Neural progenitor cell (in vitro differentiated cells): ENCODE measurements at places on chromosomes 2 and 18. TPM values are rescaled to one million over a fixed set of nuclear protein-coding genes. Genes with fewer than 3 reads are reported as not detected.
A peak's percentile ranks its signal among the peaks of the same experiment; 100 is the strongest.

GRCh38 chr2:3876685-3877084 lies 173.3 kb downstream of the DCDC2C start:
- no peaks in the 10 kb centered on the region for H3K4me1 ChIP-seq
- H3K36me3 ChIP-seq = no peaks in the 10 kb centered on the region
- H3K27ac ChIP-seq = no peak overlapping the region
- H3K27me3 ChIP-seq = no peaks in the 10 kb centered on the region
- no peak overlapping the region for H3K4me3 ChIP-seq

The COL6A3 gene
- 0.41 and 0.50 TPM in 2 replicates for total RNA-seq

The CWC22 gene
- total RNA-seq = 43.6 and 60.2 TPM in 2 replicates

GRCh38 chr2:12619975-12620374 lies 96.8 kb upstream of the TRIB2 start:
- H3K4me1 ChIP-seq = peaks cover 7% of the 10 kb centered on the region
- H3K36me3 ChIP-seq = no peaks in the 10 kb centered on the region
- DNase-seq = no peak

The IL1RL1 gene
- total RNA-seq = not detected in 2 replicates

- H3K27ac ChIP-seq = no peak overlapping the region
- DNase-seq = peak; percentile 22
- H3K4me1 ChIP-seq = peaks cover 8% of the 10 kb centered on the region
- peaks cover 86% of the 10 kb centered on the region for H3K27me3 ChIP-seq
- no peak overlapping the region for H3K4me3 ChIP-seq
- H3K36me3 ChIP-seq = no peaks in the 10 kb centered on the region
These were observed 7.3 kb downstream of the ALPP start for GRCh38 chr2:232385660-232386489.

- no peaks in the 10 kb centered on the region for H3K27me3 ChIP-seq
- no peak for DNase-seq
- H3K4me3 ChIP-seq = no peak overlapping the region
- no peaks in the 10 kb centered on the region for H3K36me3 ChIP-seq
These were observed 309.8 kb upstream of the SETBP1 start for GRCh38 chr18:44370861-44371260.

- no peaks in the 10 kb centered on the region for H3K36me3 ChIP-seq
- H3K27ac ChIP-seq = no peak overlapping the region
- no peaks in the 10 kb centered on the region for H3K27me3 ChIP-seq
- H3K4me1 ChIP-seq = no peaks in the 10 kb centered on the region
These were observed 572.6 kb upstream of the GCFC2 start for GRCh38 chr2:76283350-76283749.

DNA sequence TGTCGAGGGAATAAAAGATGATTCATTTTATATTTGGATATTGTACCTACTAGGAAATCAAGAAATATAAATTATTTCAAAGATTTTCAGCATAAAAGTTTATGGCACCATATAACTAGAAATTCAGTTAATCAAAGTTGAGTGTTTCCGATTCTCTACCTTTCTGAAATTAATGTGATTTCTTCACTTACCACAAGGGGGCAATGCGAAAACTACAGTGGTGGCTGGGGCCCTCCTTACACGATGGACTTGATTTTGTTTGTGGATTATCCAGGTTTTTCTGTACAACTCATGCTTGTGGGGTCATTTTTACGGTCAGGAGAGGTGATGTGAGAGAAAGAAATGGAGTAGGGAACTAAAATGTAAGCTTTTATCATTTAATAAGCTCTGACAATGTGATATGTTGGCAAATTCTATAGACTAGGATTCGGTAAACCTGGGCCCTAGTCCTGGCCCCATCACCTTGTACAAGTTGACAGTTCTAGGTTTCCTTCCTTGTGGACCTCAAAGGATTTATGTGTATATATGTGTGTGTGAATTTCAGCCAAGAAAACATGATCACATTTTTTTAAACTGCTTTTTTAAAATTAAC lies 47.6 kb downstream of the G6PC2 start:
- no peaks in the 10 kb centered on the region for H3K4me1 ChIP-seq
- H3K27ac ChIP-seq = no peak overlapping the region
- H3K4me3 ChIP-seq = no peak overlapping the region
- H3K36me3 ChIP-seq = no peaks in the 10 kb centered on the region
- no peaks in the 10 kb centered on the region for H3K27me3 ChIP-seq

- H3K27ac ChIP-seq = no peak overlapping the region
- no peaks in the 10 kb centered on the region for H3K27me3 ChIP-seq
These were observed 47.8 kb downstream of the ZNF804A start for GRCh38 chr2:184646177-184646576.

The ZC3H6 gene
- 16.0 and 21.7 TPM in 2 replicates for total RNA-seq

The DOK6 gene
- total RNA-seq = 0.43 TPM in 2 replicates

DNA sequence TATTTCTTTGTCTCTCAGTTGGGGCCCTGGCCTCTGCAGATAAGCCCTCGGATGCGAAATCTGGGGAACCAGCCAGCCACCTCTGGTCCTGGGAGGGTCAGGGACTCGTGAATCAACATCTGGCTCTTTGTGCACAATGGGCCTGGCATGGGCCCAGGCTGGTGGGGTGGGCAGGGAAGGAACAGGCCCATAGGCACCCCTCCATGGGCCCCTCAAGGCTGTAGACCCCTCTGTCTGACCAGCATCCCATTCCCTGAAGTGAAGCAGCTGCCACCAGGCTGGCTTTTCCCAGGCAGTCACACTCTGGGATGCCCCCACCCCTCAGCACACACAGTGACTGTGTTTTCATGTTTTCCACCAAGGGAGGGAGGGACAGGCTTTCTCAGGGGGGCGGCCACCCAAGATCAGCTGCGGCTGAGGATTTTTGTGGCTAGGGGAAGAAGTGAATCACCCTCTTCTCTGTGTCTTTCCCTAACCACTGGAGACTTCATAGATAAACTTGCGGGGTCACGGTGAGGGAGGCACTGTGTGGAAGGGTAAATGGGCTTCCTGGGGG lies 166.0 kb downstream of the AGAP1 start:
- no peak overlapping the region for H3K27ac ChIP-seq
- DNase-seq = no peak
- H3K36me3 ChIP-seq = no peaks in the 10 kb centered on the region
- H3K27me3 ChIP-seq = no peaks in the 10 kb centered on the region

GRCh38 chr2:39362595-39362994 lies 74.5 kb downstream of the MAP4K3 start:
- no peak for DNase-seq
- H3K36me3 ChIP-seq = peaks cover 15% of the 10 kb centered on the region
- no peaks in the 10 kb centered on the region for H3K27me3 ChIP-seq
- H3K4me3 ChIP-seq = no peak overlapping the region
- H3K4me1 ChIP-seq = no peaks in the 10 kb centered on the region
- H3K27ac ChIP-seq = no peak overlapping the region

DNA sequence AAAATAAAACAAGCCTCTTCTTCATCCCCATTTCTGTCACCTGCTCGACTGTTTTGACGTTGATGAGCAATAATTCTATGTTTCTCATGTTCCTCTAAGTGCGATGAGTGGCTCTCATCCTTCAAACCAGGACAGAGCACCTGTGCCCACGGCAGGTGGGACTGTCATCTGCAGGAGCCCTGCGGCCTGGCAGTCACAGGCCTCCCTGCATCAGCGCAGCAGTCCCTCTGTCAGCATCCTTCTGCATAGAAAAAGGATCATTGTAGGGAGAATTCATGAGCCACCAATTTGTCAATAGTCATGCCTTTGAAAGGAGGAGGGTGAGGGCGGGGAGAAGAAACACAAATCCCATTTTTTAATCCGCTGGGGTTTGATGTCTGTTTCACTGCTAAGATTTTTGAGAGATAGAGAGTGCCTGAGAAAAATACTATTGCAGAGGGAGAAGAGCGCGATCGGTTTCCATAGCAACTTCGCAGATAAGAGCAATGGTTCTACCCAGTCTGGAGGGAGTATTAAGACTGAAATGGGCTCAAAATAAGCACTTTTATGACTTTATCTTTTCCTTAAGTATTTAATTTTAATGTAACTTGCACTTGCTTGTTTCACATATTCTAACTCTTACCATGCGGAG lies 234.3 kb upstream of the NCKAP5 start:
- H3K27me3 ChIP-seq = no peaks in the 10 kb centered on the region
- no peak for DNase-seq
- no peaks in the 10 kb centered on the region for H3K4me1 ChIP-seq
- no peaks in the 10 kb centered on the region for H3K36me3 ChIP-seq
- H3K4me3 ChIP-seq = no peak overlapping the region

DNA sequence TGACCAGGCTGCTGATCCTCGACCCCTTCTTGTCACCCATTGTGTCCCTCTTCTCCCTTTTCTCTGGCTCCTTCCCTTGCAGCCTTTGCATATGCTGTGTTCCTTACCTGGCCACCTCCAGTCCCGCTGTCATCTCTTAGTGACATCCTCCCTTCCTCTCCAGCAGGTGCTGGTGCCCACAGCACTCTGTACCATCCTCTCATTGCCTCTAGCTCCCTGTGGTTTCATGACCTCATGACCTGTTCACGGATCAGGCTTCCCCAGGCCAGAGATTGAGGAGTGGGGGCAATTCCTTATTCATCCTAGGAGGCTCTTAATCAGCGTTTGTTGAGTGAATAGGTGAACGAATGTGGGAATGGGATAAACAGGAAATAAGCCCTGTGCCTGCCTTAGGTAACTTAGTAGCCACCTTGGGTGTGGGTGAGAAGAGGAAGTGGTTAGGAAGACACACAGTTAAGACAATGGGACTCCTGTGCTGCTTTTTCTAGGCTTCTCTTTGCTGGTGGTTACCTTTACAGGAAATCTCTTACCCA lies 35.5 kb downstream of the ITGA6 start:
- no peak overlapping the region for H3K4me3 ChIP-seq
- peaks cover 3% of the 10 kb centered on the region for H3K36me3 ChIP-seq
- no peak overlapping the region for H3K27ac ChIP-seq

- H3K4me3 ChIP-seq = no peak overlapping the region
- H3K4me1 ChIP-seq = no peaks in the 10 kb centered on the region
- no peaks in the 10 kb centered on the region for H3K36me3 ChIP-seq
- no peak for DNase-seq
- no peak overlapping the region for H3K27ac ChIP-seq
These were observed 268.7 kb upstream of the SETBP1 start for GRCh38 chr18:44411976-44412375.

GRCh38 chr2:196591621-196592022 lies 47.9 kb upstream of the CCDC150 start:
- peaks cover 13% of the 10 kb centered on the region for H3K4me1 ChIP-seq
- H3K4me3 ChIP-seq = peak overlapping the region; percentile 94
- H3K27ac ChIP-seq = no peak overlapping the region

- H3K4me3 ChIP-seq = no peak overlapping the region
- H3K36me3 ChIP-seq = no peaks in the 10 kb centered on the region
- no peak for DNase-seq
- H3K27ac ChIP-seq = no peak overlapping the region
- H3K27me3 ChIP-seq = no peaks in the 10 kb centered on the region
These were observed 566.9 kb downstream of the BCL11A start for GRCh38 chr2:59986511-59986910.

- H3K36me3 ChIP-seq = no peaks in the 10 kb centered on the region
- no peak overlapping the region for H3K27ac ChIP-seq
- H3K4me3 ChIP-seq = no peak overlapping the region
These were observed 403.9 kb upstream of the CYRIA start for GRCh38 chr2:17069564-17069963.

- H3K27me3 ChIP-seq = no peaks in the 10 kb centered on the region
- H3K4me1 ChIP-seq = no peaks in the 10 kb centered on the region
- no peaks in the 10 kb centered on the region for H3K36me3 ChIP-seq
- H3K27ac ChIP-seq = no peak overlapping the region
- H3K4me3 ChIP-seq = no peak overlapping the region
- no peak for DNase-seq
These were observed 72.5 kb downstream of the RMDN2 start for GRCh38 chr2:37997629-37998028.

DNA sequence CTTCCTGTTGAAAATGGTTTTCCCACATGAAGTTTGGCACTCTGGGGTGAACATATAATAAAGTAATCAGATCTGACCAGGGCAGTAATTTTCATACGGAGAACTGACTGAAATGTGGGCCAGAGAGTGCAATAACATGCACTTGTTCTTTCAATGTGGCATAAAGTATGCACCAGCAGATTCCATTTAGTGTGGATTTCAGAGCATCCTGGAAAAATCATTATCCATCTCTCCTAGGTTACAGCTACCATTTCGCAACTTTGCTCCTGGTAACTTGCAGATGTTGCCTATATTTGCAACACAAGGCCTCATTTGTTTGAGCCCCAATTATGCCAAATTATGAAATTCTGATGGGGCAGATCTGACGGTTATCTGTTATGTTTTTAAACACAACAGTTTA lies 55.4 kb downstream of the COLEC12 start:
- H3K27me3 ChIP-seq = no peaks in the 10 kb centered on the region
- no peak for DNase-seq
- no peaks in the 10 kb centered on the region for H3K36me3 ChIP-seq
- no peak overlapping the region for H3K27ac ChIP-seq
